ENCODE measurements at places on chromosomes 4 and X.

DNA sequence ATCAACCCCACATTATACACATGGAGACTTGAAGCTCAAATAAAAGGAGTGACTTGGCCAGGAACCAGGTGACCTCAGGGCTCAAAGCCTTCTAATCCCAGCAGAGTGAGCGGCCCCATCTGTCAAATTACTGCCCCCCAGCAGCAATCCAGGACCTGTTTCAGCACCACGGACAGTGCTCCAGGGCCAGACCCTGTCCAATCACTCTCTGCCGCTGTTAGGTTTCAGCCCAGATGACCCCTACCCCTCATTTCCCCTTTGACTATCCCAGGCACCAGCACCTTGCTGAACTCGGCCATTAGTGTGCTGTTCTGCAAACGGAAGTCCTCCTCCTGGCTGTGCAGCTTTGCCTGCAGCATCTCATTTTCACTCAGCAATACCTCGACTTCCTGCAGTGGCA lies 5.1 kb downstream of the GRIPAP1 start:
- no peak for DNase-seq

GRCh38 chrX:151169783-151170182 lies 6.6 kb upstream of the GPR50 start:
- DNase-seq = no peak

- no peak for DNase-seq
Observed at GRCh38 chr4:78002260-78002659, 54.9 kb upstream of the FRAS1 start.

GRCh38 chr4:149247164-149247563 lies 568.5 kb downstream of the IQCM start:
- no peak for DNase-seq

DNA sequence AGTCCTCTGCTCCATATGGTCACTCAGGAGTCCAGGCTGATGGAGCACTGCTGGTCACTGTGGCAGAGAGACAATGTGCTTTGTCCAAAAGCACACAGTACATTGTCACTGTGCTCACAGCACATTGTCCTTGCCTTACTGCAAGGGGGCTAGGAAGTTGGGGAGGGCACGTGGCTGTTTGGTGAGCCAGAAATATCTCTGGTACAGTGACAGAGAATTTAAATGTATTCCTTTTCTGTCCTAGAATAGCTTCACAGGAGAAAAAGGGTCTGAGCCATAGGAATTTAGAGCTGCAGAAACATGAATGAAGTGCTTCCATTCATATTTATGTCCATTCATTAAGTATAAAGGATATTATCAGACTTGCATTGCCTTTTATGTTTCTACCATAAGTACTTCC lies 110.8 kb upstream of the TRIM2 start:
- no peak for DNase-seq

GRCh38 chr4:146834263-146835034 lies 111.2 kb downstream of the TTC29 start:
- no peak for DNase-seq

- no peak for DNase-seq
Observed at GRCh38 chr4:41466249-41466648, 71.7 kb upstream of the LIMCH1 start.

DNA sequence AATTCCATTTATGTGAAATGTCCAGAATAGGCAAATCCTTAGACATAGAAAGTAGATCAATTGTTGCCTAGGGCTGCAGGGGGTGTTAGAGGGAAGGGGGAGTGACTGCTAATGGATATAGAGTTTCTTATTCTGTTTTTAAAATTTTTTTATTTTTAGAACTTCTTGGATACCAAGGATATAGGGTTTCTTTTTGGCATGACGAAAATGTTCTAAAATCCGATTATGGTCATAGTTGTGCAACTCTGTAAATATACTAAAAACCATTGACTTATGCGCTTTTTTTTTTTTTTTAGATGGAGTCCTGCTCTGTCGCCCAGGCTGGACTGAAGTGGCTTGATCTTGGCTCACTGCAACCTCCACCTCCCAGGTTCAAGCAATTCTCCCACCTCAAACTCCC lies 125.2 kb upstream of the USP9X start:
- DNase-seq = no peak

DNA sequence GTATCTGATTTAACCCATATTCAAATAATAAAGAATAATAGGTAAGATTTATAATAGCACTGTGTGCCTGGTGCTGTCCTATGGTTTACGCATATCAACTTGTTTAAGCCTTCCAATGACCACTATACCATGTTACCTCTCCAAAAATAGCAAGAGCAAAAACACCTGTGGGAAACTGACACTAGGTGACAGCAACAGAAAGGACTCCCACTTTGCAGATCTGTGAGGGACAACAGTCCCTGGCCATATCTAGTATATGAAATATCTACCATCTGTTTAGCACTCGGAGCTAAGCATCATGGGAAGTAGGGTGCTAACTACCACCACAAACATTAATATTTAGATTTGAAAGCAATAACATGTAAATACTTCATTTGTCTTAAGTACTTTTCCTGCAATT lies 55.7 kb upstream of the TXK start:
- no peak for DNase-seq

DNA sequence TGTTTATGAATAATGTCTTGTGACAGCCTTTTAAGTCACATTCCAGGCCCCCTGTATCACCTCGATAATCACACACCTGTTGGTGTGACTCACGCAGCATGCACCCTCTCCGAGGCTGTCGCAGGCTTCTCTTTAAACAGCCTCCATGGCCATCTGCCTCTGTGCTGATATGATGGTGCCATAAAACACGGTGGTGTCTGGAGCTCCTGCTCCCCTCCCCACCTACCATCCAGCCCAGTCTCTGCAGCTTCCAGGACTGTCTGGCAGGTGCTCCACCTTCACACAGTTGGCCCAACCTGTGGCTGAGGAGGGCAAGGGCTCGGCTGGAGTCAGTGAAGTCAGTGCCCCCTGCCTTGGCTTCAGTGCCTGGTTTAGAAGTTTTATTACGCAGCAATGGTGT lies 173.8 kb upstream of the RPL34 start:
- no peak for DNase-seq

All from CD4-positive, alpha-beta T cell treated with Interleukin-21 for 1 hour (primary cell).